ENCODE measurements at places on chromosomes 4 and X.

- DNase-seq = no peak
Observed at GRCh38 chr4:107658400-107659336, 61.4 kb downstream of the PAPSS1 start.

DNA sequence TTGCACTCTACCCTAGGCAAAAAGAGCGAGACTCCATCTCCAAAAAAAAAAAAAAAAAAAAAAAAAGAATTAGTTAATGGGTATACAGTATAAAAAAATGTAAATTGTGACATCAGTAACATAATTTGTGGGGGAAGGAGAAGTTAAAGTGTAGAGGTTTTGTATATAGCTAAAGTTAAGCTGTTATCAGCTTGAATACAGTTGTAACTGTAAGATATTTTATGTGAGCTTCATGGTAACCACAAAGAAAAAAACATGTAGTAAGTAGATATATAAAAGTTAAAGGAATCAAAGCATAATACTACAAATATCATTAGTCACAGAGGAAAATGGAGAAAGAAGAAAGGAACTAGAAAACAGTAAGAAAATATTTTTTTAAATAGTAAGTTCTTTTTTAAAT is 53.2 kb upstream of the EPGN start:
- DNase-seq = no peak

DNA sequence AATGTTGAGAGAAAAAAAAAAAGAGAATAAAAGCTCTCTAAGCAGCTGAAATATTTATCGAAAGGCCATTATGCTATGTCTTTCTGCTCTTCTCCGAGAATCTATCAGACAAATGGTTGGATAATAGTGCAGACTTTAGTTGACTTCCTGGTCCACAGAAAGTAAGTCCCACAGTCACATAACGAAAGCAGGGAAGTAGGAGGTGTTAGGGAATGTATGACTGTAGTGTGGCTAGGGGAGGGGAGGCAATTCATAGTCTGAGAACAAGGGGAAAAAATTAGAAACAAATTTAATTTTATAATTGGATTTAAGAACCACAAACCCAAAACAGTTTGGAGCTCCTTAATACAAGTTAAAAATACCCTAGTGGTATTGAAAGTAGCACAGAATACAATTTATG is 79.7 kb upstream of the VEGFC start:
- DNase-seq = no peak

DNA sequence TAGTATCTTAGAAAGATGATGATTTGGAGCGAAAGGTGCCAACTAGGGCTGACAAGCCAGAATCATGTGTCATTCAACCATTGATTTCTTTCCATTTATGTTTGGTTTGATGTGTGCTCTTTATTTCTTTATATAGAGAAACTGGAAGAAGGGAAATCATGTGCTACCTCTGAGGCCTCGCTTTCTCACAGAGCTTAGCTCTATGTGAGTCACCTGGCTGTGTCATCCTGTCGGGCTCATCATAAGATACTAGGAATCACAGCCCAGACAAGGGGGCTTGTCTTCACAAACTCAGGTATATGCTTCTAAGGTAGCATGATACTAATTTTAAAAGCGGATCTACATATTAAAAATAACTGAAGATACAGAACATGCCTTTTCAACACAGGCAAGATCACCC is 81.7 kb upstream of the GPM6B start:
- DNase-seq = no peak

DNA sequence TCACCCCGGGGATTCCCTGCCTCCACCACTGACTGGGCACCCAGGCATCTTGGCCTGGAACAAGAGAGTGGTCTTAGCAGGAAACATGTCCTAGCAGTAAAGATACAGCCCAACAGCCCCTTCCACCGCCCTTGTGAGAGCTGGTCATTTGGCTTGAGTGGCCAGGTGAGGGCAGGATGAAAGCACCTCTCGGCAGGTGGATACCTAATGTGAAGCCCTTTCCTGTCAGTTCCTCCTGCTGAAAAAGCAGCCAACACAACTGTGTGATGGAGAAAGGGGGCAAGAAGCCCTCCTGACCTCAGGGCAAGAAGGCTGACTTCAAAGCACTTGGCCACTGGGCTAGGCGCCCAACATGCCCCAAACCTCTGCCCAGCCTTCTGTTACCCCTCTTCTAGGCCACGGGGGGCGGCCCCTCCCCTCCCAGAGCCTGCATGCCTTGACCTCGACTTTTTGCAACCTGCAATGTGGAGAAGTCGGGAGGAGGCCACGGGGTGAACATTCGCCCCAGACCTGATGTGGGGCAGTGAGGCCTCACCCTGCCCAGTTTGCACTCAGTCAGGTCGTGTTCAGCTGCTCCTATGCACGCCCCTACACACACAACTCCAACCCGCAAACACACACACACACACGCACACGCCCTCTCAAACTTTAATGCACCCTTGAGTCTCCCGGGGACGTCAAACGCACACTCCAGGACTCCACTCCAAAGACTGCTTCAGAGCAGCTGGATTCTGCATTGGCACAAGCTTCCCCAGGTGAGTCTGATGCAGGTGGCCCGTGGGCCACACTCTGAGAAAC is 1.1 kb downstream of the LGI2 start:
- no peak for DNase-seq

DNA sequence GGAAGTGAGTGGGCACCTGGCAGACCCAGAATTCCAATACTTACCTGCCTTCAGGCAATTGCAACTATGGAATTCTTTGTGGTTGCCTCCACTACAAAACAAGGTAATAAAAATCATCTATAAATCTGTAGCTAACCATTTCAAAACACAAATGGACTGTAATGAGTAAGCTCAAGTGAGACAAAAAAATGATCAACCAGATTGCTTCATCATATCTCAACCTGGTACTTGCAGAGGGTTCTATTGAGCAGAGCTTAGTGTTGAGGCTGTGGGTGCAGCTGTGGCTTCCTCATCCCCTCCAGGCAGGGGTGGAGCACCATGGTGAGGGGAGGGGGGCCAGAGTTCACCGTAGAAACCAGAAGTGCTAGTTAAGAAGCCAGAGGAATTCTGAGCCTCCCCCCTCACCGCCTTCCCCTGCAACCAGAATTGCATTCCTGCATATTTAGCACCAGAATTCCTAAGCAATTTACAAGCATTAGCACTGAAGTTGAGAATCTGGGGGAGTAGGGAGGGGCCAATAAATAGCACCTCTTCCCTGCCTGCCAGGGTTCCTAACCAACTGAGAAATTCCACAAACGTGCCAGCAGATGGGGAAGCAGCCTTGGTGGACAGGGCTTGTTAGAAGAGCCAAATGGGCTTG is 11.5 kb downstream of the CTAG1A start:
- no peak for DNase-seq

- DNase-seq = no peak
Observed at GRCh38 chr4:174828845-174829701, at the start of gene GLRA3. Gene GLRA3, minus strand, starts transcription at chr4:174829247. Its CDS starts 436 bp downstream, at chr4:174828811.

GRCh38 chr4:168930413-168931196 is 79.5 kb downstream of the CBR4 start:
- no peak for DNase-seq

DNA sequence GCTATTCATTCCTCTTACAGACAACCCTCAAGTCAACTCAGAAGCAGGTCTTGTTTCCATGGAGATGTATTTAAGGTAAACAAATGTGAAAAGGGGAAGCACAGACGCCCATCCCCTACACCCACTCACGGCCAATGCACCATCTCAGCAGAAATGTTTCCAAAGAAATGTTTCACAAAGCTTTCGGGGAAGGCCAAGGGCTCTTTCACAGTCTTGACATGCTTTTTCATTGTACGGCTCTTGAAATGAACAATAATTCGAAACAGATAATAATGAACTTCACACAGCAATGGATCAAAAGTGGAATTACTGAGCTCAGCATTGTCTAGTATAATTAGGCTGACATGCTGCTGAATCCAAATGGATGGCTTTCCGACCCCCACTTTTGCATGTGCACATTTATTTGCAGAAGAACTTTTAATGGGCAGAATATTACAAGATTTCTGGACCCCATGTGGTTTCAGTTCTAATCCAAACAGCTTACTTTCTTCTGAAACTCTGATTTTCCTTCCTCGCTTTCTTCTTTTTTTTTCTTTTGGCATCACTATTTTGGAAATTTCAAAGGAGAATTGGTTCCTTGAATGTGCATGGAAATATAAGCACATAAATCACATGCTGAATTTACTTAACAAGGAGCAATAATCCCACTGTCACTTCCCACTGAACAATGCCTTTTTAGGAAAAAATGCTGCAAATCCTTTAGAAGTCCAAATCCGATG is 160.9 kb downstream of the SMIM20 start:
- DNase-seq = no peak

GRCh38 chr4:120481756-120482155 is 415.1 kb upstream of the MAD2L1 start:
- no peak for DNase-seq

- DNase-seq = no peak
Observed at GRCh38 chr4:137212601-137213000, 319.7 kb downstream of the PCDH18 start.

GRCh38 chr4:188719794-188720193 is 580.6 kb downstream of the TRIML1 start:
- no peak for DNase-seq

GRCh38 chr4:40688446-40689095 is 58.9 kb upstream of the RBM47 start:
- no peak for DNase-seq

DNA sequence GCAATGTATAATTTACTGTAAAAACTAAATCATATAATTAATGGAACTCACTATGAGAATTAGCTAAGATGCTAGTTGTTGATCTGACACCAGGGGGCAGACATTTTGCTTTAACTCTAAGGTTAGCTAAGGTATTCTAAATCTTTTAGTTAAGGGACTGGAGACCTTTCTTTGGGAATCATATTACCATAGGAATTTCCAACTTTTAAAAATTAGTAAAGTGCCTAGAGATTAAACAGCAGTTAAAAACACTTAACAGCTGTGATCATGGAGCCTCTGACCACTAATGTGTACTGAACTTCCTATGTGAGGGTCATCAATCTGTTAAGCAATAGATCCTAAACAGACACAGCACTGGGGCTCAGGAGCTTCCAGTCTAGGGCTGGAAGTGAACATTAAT is 226.6 kb downstream of the NSUN7 start:
- no peak for DNase-seq

DNA sequence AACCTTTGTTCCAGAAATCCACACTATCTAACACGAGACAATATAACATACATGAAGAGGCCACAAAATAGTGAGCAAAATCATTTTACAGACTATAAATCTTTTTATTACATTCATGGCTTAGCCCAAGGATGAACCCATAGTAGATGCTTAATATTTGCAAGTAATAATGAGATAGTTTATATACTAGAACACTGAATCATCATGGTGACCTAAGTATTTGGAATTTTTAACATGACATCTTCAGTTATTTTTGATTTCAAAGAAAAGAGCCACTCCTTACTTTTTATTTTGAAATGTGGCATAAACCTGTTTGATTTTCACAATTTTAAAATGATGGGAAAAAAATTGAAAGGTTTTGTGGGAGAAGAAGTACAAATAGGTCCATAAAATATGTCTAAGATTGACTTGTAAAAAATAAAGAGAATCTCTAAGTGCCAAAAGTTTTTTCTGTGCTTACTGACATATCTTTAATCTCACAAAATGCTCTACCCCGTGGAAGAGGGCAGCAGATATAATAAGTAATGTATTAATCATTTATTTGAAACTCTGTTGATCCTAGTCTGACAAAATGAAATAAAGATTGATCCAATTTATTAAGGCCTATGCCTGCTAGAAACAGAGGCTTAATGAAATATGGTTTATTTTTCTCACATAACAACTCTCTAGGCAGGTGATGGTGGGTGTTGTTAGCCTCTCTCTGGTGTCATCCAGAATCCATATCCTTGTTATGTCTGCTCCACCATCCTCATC is 224.5 kb upstream of the CENPE start:
- DNase-seq = no peak

DNA sequence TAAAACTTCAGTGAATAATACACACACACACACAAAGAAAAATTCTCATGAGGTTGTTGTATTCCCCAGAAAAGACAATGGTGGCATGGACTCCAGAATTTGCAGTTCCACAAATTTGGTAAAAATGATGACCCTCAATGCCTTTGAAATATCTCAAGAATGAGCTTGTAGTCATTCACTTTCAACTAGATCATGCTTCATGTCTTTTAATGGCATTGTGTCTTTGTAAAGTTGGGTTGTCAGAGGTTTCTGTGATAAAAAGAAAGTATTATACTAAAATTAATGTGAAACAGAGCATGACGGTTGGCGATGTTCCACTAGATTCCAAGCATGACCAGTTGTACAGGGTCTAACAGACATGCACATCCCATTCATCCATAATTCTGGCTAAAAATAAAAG is 685.0 kb upstream of the FRG1 start:
- no peak for DNase-seq

- DNase-seq = no peak
Observed at GRCh38 chrX:136122207-136122606, 25.1 kb upstream of the FHL1 start.

- DNase-seq = no peak
Observed at GRCh38 chr4:150325872-150326271, 247.6 kb downstream of the DCLK2 start.

- no peak for DNase-seq
Observed at GRCh38 chrX:70398899-70399298, 24.2 kb upstream of the GDPD2 start.

GRCh38 chrX:57232658-57233360 is 53.7 kb upstream of the FAAH2 start:
- no peak for DNase-seq

- DNase-seq = no peak
Observed at GRCh38 chr4:43732829-43733426, 715.7 kb downstream of the KCTD8 start.

DNA sequence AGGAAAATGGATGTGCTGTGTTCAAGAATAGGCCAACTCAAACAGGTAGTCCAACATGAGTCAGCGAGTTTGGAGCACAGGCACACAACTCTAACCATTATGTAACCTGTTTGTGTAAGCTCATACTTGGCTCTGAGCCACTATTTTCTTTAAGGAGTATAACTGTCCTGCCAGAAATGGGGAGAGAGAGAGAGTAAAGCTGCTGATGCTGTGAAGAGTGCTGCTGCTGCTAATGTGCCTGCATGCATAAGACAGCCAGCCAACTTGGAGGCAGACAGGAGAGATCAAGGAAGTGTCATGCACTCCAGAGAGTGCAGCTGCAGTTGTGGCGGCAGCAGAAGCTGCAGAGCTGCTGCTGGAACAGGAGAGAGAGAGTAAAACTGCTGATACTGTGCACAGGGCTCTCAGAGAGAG is 11.7 kb upstream of the STATH start:
- no peak for DNase-seq

DNA sequence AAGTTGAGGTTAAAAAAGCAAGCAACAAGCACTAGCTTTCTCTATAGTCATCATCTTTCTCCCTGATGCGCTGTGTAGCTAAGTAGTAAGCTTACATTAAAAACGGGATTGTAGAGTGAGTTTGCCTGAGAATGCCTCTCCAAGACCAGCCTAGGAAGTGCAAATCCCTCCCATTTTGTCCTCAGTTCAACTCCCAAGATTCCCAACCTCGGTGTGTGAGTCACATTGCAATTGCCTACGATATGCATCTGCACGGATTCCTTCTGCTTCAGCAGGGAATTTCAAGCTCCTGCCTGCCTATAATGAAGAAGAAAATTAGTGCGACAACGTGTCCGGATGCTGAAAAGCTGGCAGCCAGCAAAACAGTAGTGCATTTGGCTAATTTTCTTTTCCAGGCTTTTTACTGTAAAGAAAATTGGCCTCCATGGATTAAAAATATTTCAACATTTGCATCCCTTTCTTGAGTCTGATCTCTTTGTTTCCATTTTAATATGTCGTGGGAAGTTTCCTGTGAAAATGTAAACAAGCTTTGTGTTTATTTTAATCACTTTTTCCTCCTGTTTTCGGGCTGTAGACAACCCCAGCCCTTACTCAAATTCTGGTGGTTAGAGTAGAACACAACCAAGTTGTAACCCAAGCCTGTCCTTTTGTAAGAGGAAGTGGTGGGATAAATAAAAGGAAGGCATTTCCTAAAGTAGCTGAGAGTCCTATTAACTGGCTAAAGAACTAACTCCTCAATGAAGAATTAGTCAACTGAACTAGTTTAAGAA is 58.4 kb upstream of the TET2 start:
- no peak for DNase-seq

Data from esophagus muscularis mucosa (tissue), 4 donors.